ENCODE measurements at places on chromosomes 2 and 18.

DNA sequence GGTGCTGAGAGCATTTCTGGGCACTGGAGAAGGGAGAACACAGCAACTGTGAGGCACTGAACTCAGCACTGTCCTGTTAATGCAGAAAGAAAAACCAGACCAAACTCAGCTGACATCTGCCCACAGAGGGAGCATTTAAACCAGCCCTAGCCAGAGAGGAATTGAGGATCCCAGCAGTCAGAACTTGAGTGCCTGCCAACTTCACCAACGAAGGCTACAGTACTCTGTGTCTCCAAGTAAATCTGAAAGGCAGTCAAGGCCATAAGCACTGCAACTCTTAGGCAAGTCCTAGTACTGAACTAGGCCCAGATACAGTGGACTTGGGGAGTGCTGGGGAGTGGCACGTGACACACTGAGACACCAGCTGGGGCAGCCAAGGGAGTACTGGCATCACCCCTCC is 176.2 kb upstream of the ZC3H15 start:
- no peak for DNase-seq

DNA sequence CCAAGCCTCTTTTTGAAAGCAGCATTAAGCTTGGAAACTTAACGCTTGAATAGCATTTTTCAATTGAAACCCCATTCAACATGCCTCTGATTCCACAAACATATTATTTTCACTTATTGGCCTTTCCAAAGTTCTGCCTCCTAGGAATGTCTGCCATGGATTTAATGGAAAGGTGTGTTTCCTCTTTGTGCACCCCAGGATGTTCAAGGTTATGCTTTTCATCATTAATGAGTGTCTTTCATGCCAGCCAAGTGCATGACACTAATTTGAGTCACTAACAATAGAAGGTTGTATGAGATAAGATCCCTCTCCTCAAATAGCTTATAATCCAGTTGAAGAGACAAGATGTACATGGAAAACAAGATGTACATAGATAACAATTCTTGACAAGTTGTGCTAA is 84.7 kb downstream of the ALPK2 start:
- no peak for DNase-seq

- no peak for DNase-seq
Measured at GRCh38 chr2:179020156-179020750, 29.7 kb downstream of the CCDC141 start.

DNA sequence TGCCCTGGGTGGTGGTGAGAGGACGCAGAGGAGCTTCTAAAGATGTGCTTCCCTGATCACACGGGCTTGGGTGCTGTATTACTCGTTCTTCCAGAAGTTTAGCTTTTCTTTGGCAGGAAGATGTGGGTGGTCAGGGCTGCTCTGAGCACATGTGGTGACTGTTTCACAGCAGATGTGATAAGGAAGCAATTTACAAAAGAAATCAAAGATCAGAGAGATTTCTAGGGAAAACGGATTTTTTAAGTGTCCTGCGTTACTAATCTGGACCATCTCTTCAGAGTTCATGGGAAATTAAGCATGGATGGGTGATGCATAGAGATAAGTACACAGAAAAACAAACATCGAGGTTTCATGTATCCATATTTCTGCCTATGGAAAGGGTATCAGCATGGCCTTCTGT is 99.4 kb downstream of the WDSUB1 start:
- DNase-seq = no peak

DNA sequence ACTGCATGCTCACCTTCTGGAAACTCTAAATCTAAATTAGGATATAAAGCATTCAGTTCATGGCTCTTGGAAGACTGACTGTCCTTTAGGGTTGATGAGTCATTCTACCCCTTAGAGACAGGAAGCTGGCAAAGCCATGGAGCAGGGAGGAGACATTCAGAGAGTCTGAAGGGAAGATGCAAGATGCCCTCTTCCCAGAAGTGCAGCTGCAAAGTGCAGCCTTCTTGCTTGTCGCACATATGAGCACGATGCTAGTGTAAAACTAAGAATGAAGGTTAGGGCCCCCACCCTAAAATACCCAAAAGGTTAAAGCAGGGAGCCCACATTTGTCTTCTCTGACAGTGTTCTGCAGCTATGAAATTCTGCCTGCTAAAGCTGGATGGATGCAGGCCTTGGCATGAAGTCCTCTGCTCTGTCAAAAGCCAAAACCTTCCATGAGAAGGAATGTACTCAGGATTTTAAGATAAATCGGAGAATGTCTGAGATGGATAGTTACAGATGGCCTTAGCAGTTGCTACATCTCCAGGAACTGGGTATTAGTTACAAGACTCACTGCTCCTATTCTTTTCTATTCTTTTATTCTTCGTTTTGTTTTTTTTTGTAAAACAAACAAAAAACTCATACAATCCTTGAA is 89.7 kb downstream of the POLE4 start:
- no peak for DNase-seq

GRCh38 chr2:223053484-223054192 is 1.6 kb downstream of the KCNE4 start:
- DNase-seq = no peak

- DNase-seq = no peak
Measured at GRCh38 chr2:8090748-8091700, 590.8 kb upstream of the ID2 start.

DNA sequence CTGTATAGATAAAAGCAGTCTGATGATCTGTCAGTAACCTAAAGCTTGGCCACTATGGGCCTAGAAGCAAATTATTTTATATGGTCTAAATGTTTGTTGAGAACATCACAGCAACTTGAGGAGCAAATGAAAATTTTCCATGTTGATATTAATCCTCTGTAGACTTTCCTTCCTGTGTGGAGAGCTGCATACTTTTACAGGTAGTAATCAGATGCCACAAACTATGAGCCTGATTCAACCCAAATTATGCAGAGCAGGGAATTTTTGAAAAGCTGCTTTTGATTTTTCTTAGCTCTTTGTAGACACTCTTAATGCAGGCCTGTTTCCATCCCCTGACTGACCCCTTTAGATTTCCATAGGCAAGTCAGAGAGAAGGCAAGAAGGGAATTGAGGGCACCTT is 17.3 kb downstream of the PAX3 start:
- no peak for DNase-seq

Data from stimulated activated CD8-positive, alpha-beta memory T cell treated with anti-CD3 and anti-CD28 coated beads, Interleukin-7, amount 100 ng/mL, for 1 hour (primary cell).